ENCODE measurements at places on chromosomes 3 and 15.
A peak's percentile ranks its signal among the peaks of the same experiment; 100 is the strongest.

DNA sequence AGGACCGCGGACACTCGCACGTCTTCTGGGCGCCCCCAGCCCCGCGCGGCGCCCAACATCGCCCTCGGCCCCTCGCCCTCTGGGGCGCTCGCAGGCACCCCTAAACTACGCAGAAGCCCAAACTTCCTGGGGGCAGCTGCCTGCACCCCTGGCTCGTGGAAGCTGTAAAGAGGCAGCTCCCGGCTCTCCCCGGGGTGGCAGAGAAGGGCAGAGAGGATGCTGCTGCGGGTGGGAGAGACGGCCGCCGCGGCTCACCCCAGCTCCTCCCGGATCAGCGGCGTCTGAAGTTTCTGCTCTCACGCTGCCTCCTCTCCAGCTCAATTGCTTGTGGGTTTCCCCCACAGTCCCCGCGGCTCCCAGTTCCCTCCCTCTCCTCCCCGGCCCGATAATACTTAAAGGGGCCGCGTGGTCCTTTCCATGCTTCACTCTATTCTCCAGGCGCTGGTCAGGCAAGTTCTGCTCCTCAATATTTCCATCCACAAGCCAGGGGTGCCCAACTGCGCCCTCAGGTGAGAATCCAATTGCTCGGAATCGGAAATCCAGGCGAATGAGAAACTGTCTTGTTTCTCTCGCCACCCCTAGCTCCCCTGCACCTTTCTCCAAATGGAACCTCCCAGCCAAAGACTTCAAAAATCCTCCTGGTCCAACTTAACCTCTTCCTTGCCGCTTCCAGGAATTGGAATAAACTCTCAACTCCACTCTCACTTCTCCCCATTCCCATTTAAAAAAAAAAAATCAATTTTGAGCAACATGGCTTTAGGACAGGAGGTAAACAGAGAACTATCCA, 748.5 kb downstream of the ROBO1 start:
- peak; percentile 92 for DNase-seq

GRCh38 chr3:14120111-14120920, 4.4 kb downstream of the CHCHD4 start:
- DNase-seq = no peak

DNA sequence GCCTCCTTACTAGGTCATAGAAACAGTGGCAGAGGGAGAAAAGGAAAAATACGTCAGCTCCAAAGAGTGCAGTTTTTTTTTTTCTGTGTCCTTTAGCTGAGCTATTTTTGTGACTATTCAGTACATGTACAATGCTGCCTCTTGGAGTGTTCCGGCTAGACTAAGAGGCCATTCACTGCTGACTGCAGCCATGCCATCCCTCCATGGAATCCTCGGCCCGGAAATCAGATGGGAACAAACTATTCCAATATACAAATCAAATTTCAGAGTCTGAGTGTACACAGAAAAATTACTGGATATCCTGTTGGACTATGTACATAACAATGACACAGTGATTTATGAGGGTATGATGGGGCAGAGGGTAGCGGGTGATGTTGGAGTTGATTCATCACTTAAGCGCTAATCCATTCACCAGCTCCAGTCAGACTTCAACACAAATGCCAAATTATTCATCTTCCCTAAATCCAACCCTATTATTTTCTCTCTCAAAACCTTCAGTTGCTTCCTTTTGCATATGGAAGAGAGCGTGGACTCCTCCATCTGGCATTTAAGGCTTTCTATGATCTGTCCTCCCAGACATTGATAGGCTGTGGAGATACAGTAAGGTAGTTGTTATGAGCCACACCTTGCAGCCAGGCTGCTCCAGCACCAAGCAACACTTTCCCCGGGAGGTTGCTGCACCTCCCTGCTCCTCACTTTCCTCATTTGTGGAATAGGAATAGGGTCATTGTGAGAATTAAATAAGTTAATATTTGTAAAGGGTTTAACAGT, 109.1 kb downstream of the LPP start:
- DNase-seq = no peak

- peak; percentile 36 for DNase-seq
Measured at GRCh38 chr15:93058128-93058527, 30.9 kb downstream of the RGMA start.

GRCh38 chr3:57756528-57757401, 656 bp downstream of the SLMAP start:
- peak; percentile 86 for DNase-seq

DNA sequence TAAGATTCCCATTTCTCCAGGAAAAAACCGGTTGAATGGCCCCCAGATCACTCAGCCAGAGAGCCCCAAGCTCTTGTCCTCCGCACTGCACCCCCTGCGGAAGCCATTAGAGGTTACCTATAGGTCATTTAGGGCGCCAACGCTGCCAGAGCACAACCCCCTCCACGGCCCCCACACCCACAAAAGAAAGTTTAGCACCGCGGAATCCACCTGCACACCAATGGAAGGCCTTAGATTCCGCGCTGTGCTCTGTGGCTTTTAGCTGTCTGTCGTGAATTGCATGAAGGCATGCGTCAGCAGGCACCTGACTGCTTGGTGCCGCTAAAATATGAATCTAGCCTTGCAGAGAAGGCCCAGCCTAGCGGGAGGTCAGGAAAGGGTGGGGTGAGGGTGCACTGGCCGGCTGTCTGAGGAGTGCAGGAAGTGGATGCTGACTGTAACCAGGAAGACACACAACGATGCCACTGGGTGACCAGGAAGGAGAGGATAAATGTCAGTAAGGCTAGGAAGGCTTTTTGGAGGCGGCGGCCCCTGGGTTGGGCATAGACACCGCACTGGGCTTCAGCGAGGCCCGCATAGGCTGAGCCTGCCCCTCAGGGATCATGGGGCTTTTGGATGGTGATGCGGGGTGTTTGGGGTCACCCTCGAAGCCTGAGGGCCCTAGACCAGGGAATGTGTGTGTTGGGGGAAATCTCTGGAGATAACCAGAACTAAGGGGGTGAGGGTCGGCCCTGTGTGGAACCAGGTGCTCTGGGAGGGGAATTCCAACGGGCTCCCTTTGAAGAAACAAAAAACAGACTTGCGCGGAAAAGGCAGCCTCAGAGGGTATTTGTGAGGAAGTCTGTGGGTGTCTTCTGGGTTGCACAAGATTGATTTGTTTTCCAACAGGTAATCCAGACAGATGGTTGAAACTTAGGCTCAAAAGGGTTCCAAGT, 976 bp upstream of the NUP210 start:
- DNase-seq = no peak

GRCh38 chr3:84987706-84988504, 29.1 kb downstream of the CADM2 start:
- DNase-seq = no peak

- DNase-seq = no peak
Measured at GRCh38 chr15:86620641-86621349, 541.1 kb downstream of the AGBL1 start.

DNA sequence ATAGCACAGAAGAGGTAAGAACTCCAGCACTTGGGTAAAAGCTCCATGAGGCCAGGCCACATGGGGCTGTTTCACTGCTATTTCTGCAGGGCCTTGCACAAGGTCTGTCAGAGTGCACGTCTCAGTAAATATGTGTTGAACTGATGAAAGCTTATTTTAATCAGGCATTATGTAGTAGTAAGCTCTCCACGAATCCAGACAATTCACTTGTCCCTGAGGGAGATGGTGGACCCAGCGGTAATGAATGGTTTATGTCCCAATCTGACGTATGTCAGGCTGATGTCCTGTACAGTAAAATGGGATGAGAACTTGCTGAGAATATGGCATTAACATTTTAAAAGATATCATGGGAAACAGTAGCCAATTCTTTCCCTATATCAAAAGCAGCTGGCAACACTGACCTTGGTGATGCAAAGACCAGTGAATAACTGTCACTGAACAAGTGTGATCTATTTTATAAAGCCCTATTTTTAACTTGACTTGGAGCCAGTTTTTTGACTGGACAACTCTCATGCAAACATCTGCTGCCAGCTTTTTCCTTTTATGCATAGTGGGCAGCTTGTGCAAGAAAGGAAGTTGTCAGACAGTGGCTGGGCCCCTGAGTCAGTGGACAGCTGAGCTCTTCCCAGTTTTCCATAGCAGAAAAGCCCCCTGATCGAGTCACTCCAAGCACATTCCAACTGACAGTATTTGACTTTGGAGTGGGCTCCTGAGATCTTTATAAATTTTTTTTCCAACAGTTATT, 519.8 kb upstream of the MDFIC2 start:
- peak; percentile 81 for DNase-seq

DNA sequence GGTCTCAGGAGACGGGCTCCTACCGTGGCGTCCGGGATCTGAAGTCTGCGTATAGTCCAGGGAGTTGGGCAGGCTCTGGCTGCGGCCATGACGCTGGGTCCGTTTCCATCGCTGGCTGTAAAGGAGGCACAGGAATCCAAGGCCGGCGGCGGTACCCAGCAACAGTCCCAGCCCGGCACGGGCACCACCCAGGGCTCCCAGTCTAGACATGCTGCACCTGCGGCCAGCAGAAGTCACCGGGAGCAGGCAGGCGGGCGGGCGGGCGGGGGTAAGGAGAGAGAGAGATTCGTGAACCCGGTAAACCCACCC, 526 bp downstream of the RMDN3 start:
- DNase-seq = no peak

DNA sequence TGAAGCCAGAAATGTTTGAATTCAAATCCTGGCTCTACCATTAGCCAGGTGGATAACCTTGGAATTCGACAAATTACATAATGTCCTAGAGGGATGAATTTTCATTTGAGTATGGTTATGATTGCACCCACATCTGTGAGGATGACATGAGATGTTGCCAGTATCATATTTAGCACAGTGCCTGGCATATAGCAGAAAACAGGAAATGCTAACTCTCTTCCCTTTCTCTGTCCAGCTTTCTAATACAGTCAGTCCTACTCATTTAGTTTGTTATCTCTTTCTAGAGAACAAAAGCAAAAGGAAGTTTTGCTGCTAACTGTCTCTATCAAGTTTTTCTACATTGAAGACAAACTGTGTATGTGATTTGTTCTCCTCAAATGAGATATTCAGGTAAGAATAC, 231.7 kb downstream of the CPNE4 start:
- no peak for DNase-seq

DNA sequence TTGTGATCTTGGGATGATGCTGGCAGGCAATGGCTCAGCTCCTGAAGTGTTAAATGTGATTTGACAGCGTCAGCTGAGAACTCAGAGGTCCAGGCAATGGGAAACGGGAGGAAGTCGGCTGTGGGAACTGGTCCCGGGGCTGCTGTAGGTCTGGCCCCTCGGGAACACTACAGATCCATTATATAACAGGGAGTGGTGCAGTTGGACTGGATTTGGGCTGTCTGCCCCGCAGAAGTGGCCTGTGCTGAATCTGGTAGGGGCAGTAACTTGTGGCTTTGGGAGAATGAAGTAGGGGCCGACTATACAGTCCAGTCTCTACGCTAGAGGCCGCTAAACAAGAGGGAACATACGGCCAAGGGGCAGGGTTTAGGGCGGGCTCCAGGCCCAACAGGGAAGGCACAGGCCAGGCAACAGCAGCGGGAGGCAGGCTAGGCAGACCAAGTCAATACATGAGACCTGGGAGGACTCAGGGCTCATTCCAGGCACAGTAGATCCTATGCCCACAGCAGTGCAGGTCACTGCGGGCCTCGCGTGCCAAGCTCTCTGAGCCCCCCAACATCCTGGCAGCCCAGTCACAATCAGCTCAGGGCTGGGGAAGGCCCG, 20.3 kb upstream of the IL16 start:
- DNase-seq = peak; percentile 88

GRCh38 chr3:108959017-108959416, 5.3 kb upstream of the GUCA1C start:
- DNase-seq = no peak

DNA sequence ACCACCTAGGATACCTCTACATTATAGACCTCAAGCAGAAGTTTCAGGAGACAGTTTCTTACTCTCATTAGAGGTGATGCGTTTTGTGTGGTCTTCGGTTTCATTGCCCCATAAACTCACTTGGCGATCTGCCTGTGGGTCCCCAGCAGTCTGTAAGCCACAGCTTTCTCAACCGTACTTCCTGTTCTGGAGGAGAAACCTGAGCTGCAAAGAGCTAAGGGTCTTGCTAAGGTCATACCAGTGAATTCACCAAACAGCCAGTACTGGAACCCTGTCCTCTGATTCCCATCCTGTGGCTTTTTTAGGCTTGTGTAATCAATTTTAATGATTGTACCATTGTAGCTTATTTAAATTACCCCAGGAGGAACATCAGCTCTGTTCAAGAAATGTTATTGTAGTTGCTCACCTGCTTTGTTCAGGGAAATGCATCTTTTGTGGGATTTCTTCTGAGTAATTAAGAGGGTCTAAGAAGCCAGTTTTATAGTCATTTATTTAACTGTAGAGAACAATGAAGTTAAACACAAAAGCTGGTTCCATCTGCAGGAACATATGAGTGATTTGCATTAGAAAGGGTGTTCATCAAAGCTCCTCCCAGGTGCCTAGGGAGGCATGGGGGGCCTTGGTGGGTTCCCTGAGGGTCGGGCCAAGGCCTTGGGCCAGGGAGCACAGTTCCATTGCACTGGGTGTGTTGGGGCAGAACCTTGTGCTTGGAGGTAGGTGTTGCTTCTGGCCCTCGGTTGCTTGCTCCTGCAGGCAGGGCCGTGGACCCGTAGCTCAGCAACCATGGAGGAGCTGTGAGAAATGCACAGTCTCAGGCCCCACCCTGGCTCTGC, 69.6 kb downstream of the APBA2 start:
- DNase-seq = peak; percentile 64

GRCh38 chr15:74060251-74060650, 22.1 kb downstream of the GOLGA6A start:
- peak; percentile 48 for DNase-seq

DNA sequence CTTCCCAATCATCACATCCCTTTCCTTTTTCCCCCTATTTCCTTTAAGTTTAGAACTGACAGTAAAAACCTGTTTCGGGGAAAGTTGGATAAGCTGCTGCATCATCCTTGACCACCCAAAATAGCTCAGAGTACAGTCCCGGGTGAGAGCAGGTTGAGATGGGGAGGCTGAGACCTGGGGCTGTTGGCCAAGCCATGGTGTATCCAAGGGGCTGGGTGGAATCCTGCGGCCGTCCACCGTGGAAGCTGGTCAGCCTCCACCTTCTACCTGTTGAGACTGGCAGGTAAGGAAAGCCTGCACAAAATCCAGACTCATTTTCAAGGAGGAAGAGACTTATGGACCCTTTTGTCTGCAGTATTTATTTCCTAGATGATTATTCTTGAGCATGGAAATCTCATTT, 128.2 kb upstream of the PLXNA1 start:
- DNase-seq = no peak

GRCh38 chr3:122697952-122698620, 17.4 kb downstream of the PARP14 start:
- DNase-seq = no peak

DNA sequence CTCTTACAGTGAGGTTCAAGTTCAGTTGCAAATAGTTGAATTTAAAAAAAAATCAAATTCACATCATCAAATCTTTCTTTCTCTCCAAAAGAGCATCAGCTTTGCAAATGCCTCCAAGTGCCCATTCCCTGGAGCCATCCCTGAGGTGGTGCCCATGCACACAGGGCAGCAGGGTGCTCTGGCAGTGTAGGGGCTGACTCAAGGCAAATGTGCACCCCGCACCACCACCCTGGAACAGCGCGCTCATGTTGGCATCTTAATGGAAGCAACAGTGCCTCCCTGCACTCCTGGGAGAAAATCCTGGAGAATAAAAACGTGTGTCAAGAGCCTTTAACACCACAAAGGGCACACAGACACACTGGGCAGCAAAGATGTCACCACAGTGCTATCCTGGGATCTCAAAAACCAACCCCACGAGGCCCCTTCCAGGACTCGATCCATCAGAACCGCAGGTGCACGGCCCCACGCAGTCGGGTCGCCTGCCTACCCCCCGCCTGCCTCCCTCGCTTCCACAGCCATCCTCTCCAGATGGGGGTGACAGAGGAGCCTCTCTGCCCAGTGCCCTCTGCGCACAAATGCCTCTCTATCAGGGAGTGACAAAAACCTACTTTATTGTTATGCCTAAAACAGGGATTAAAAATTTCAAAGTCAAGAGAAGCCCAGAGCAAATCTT, 50.8 kb downstream of the NIPA2 start:
- peak; percentile 59 for DNase-seq

- DNase-seq = no peak
Measured at GRCh38 chr3:193446965-193447602, 68.5 kb upstream of the ATP13A5 start.
